A673 (cell line): ENCODE measurements at places on chromosomes 1 and 21. TPM values are rescaled to one million over a fixed set of nuclear protein-coding genes. Genes with fewer than 3 reads are reported as not detected.

- H3K36me3 ChIP-seq, result peaks cover 4% of the 10 kb centered on the region
- no peak overlapping the region for H3K4me3 ChIP-seq
- no peak for DNase-seq
- H3K4me1 ChIP-seq, result peaks cover 10% of the 10 kb centered on the region
Observed at GRCh38 chr1:45008516-45008915, 2.6 kb downstream of the HECTD3 start.

DNA sequence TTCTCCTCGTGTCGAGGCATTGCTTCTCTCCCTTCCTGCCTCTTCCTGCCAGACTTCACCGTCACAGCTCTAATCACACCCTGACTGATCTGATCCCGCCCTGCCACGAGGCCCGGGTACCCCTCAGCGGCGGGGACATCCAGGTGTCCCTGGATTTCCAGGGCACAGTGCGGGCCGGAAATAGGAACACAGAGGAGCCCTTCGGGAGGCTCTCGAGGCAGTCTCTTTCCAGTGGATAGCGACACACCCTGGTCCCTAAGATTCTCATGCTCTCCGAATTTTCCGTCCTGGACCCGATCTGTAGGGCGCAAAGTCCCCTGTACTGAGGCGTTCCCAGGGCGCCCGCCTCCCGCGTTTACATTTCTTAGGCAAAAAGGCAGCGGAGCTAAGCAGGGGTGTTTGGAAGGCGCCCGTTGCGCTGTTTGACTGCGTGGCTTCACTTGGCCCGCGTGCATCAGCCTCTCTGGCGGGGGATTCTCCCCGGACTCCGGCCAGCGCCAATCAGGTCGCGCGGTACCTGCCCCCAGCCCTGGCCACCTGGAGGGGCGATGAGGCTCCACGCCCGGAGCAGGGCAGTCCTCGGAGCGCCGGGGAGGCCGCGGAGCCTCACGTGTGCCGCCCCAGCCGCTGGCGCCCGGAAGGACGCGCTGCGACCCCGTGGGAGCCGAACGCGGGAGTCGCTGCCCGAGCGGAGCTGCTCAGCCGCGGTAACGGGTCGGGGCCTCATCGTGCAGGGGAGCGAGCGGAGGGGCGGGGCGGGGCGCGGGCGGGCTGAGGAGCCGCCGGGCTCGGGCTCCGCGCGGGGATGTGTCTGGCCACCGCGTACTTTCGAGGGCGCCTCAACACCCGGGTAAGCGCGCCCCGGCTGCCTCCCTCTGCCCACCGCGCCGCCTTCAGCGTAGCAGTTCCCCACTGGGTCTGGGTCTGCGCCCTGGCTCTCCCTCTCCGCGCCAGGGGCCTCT lies at the start of gene FAM163A:
FAM163A (plus strand) TSS at position 575 of the 962 bp plus-strand sequence. CDS start 69,807 bp downstream, outside the sequence.
- H3K4me3 ChIP-seq, result peak within 1 kb of the TSS; percentile 27
- H3K36me3 ChIP-seq, result no peaks in the 10 kb centered on the region
- DNase-seq, result peak; percentile 17

The FASLG gene
- not detected in 2 replicates for total RNA-seq

GRCh38 chr1:14259191-14259757 lies 339.2 kb upstream of the KAZN start:
- H3K4me1 ChIP-seq, result peaks cover 38% of the 10 kb centered on the region
- H3K4me3 ChIP-seq, result no peak overlapping the region
- DNase-seq, result peak; percentile 52
- no peaks in the 10 kb centered on the region for H3K36me3 ChIP-seq
- no peaks in the 10 kb centered on the region for H3K27me3 ChIP-seq

DNA sequence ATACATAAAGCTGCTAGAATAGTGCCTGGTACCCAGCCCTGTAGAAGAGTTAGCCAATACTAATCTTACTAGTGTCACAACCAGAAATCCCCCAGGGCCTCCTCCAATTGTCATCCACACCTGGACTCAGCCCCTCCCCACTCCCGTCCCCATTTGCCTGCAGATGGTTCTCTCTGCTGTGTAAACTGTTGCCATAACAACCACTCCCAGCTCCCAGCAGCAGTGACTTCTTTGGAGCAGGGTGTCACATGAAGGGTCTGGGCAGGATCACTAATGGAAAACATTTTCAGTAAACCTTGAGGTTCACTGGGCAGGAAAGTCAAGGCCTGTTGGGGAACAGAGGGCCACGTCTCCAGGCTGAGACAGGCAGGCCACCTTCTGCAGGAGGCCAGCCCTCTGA lies 126.0 kb upstream of the IPO9 start:
- H3K4me1 ChIP-seq, result peaks cover 30% of the 10 kb centered on the region
- H3K27me3 ChIP-seq, result no peaks in the 10 kb centered on the region
- no peak overlapping the region for H3K4me3 ChIP-seq

GRCh38 chr1:15362737-15363128 lies 47.0 kb upstream of the EFHD2 start:
- no peaks in the 10 kb centered on the region for H3K36me3 ChIP-seq
- DNase-seq, result no peak
- no peaks in the 10 kb centered on the region for H3K4me1 ChIP-seq
- H3K4me3 ChIP-seq, result no peak overlapping the region
- no peak overlapping the region for H3K27ac ChIP-seq
- no peaks in the 10 kb centered on the region for H3K27me3 ChIP-seq
